ENCODE measurements at places on chromosomes 6 and 20. TPM values are rescaled to one million over a fixed set of nuclear protein-coding genes. Genes with fewer than 3 reads are reported as not detected.
A peak's percentile ranks its signal among the peaks of the same experiment; 100 is the strongest.

DNA sequence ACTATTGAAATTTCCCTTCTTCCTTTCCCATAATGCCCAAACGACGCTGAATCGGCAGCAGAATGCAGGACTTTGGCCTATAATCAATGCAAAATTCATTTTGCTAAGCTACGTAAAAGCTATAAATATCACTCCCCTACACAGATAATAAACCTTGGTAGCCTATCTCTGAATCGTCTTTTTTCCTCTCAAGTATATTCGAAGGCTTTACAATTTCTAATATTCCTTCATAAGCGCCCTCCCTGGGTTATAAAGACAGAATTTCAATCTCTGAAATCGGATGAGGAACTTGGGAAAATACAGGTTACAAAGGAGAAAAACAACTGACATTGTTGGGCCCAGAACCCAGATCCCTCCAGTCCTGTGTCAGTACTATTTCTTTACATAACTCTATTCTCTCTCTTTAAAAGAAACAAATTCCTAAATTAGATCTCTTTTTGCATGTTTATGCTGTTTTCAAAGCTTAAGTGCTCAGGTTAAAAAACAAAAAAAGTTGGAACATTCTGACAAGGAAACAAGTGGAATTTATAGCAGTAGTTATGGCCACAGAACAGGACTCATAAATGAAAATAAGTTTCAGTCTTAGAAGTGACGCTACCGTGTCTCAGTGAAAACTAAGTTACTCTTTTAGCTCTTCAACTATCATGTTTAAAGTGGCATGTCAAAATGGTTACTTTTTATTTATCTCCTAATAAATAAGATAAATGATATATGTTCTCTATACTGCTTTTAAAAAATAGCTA, 84.5 kb downstream of the SESN1 start:
- DNase-seq, result peak; percentile 53

DNA sequence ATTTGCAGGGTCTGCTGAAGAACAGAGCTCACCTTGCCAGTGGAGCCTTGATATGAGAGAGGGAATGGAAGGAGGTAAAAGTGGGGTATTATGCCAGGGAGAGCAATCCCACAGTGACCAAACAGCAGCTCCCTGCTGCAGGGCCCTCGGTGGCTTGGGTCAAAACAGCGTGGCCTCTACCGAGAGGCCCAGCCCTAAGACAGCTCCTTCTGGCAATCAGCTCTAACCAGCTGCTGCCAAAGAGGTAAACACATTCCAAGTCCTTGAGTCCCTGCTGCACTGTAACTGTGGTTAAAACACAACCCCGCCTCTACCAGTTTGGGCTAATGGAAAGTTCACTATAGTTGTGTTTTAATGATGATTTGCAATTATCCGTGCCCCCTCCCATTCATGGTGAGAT, 1.4 kb upstream of the DAAM2 start:
- DNase-seq, result no peak

- DNase-seq, result no peak
These were observed 77.5 kb upstream of the RIMS1 start for GRCh38 chr6:71808865-71809264.

GRCh38 chr6:43331891-43332290, 23.3 kb upstream of the CRIP3 start:
- no peak for DNase-seq

DNA sequence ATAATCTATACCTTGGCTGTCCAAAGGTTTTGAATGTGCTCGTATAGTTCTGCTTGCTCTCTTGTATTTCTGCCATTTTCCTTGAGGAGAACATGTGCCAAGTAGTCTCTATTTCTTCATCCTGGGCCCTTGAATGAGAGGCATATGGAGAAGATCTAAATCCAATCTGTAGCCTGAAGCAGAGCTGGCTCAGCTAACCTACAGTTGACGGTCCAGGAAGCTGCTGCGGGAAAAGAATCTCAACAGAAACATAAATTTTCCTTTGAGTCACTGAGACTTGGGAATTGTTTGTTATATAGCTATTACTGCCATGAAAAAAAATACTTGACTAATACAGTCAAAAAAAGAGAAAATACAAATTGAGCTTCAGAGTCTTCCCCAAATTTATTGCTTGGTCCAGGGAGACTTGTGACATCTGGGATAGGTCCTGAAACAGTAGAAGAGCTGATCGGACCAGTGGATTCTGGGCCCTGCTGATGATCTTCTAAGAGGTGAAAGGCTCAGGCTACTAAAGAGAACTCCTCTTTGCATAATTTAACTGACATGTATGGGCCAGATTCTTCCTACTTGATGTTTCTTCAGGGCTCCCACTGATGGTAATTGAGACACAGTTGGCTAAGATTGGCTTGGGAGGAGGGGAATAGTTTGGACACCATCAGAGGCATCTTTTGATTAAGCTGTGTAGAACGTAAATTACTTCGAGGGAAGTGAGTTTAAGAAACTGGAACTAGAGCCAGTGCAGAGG, 29.9 kb upstream of the PLCB4 start:
- no peak for DNase-seq

- DNase-seq, result peak; percentile 15
These were observed 335.7 kb downstream of the NRN1 start for GRCh38 chr6:5670811-5671561.

DNA sequence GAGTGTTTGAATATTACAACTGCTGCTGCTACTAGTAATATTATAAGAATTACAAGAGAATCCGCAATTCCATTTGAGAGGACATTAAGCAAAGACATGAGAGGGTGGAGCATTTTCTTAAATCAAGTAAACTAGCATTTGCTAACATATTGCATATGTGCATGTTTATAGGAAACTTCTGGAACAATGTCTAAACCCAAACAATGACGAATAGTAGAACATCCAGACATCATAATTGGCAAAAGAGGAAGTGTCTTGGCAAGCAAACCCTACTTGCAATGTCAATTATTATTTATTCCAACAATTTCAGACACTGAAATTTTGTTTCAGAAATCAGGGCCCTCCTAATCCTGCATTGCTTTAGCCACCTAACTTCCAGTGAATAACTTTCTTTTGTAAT, 1155.3 kb upstream of the GJE1 start:
- no peak for DNase-seq

DNA sequence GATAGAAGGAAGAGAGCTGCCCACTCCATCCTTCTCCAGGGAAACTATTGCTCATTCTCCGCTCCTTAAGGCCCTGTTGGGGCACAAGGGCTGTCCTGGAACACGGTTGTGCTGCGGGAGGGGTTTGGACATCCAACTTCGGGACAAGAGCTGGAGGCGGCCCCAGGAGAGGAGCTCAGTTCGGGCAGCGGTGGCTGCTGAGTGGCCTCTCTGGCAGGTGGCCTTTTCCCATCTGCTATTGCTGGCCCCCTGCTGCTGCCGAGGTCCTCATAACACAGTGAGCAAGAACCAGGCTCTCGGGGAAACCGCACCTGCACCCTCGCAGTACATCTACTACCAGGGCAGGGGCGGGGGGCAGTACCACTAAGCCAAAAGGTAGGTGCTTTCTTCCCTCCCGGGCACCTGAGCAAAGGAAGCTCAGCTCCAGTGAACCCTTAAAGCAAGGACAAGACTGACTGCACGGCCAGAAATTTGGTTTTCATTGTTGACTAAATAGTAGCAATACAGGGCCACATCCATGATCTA, 63.7 kb downstream of the PSMG4 start:
- DNase-seq, result no peak

DNA sequence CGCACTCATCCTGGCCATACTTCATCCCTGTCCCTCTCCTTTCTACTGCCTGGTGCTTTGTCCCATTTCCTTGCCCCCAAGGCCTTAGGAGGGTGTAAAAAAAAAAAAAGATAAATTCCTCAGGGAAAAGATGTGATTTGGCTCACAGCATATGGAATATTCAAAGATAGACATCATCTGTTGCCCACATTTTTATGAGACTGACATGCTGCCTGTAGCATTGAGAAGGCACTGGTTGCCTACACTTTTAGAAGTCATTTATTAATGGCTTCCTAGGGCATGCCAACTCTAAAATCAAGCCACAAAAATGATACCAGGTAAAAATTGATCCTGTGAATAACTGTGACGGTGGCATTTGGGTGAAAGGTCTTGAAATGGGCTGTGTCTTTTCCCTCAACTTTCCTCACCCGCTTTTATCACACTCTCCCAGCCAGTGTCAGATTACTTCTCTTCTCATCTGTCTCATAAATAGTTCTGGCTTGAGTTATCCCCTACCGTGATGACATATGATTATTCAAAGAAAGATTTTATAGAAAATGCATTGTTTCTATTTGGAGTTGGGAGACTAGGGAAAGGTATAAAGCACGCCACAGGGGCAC, 139.4 kb downstream of the CARMIL1 start:
- no peak for DNase-seq

DNA sequence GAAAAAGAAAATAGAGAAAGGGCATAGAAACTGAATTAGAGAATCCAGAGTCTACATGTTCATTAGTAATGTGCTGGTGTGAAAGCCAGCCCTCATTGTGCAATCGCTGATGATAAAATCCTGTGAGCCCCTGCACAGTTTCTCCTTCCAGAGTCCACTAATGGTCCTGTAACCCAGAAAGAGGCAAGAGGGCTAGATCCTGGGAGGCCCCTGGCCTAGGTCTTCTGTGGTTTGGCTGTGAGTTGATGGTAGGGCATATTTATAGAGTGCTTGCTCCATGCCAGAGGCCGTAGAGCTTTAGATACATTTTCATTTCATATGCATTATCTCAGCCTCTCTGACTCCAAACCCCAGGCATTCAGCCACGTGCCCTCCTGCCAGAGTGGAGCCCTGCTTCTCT, 94.9 kb upstream of the MTHFD1L start:
- no peak for DNase-seq

GRCh38 chr20:45419188-45420091, 3.5 kb downstream of the PIGT start:
- DNase-seq, result peak; percentile 59

- no peak for DNase-seq
These were observed 21.3 kb upstream of the SYNDIG1 start for GRCh38 chr20:24448170-24448569.

- DNase-seq, result no peak
These were observed 33.1 kb upstream of the MPC1 start for GRCh38 chr6:166415833-166416347.

DNA sequence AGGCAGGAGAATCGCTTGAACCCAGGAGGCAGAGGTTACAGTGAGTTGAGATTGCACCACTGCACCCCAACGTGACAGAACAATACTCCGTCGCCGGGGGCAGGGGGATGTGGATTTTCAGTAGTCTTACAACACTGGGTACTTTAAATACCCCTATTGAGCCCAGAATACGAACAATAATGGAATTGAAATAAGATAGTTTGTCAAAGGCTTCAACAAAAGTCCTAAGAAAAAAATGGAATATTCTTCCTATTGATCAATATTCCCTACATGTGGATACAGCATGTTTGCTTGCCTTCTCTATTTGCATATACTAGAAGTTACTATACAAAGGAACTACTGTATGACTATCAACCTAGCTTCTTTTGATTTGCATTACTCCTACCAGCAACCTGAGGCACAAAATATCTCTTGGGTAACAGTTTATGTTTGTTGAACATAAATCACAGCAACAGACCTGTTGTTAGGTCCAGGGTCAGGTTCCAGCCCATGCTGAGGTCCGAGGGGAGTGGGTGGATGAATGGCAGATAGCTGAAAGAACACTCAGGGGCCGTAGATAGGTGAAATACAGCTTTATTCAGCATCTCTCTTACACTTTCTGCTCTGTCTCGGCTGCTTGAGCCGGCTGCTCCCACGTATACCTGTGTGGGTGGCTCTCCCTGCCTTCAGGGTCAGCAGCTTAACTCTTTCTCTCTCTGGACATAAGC, 23.8 kb downstream of the MAN1A1 start:
- no peak for DNase-seq

DNA sequence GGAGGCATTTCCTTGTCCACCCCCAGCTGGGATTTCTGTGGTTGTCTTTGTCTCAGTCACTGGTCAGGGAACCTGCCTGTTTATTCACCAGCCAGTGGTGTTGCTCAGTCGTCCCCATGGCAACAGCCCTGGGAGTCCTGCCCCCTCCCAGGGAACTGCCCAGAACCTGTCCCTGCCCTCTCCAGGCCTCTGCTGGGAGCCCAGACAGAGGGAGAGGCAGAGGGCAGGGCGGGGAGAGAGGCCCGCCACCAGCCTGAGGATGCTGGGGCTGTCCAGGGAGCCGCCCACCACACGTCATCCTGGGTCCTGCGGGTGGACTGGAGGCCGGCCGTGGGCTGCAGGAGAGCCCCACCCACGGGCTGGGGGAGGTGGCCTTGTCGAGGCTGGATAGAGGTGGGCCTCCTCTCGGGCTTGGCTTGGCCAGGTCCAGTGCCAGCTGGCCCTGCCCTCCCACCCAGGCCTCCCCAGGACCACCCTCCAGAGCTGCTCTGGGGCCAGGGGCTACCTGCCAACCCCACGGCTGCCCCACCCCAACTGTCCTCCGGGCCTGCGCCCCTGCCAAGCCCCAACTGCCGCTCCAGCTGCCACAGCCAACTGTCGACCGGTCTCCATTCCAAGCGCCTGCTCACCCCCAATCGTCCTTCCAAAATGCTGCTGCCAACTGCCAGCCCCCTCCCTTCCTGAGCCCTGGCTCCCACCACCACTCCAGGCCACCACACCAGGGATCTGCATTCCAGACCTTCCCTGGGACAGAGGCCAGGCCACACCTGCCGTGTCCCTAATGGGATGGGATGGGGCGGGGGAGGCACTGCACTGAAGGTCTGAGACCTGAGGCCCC, 4.2 kb upstream of the ZBTB46 start:
- peak; percentile 48 for DNase-seq

- peak; percentile 65 for DNase-seq
These were observed 744 bp downstream of the VSX1 start for GRCh38 chr20:25081065-25081729.

DNA sequence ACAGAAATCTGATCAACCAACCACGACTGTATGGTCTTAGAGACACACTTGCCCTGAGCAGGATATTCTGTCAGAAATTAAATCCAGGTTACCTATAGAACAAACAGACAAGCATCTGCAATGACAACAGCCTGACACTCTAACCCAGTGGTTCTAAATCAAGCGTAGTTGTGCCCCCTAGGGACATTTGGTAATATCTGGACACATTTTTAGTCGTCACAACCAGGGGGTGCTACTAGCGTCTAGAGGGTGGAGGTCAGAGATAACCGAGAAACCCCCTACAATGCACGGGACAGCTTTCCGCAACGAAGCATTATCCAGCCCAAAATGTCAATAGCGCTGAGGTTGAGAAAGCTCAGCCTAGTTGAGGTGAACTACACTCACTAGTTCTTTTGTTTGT, 32.3 kb downstream of the ID4 start:
- DNase-seq, result no peak

GRCh38 chr6:137240168-137240567, 21.0 kb upstream of the IFNGR1 start:
- no peak for DNase-seq

DNA sequence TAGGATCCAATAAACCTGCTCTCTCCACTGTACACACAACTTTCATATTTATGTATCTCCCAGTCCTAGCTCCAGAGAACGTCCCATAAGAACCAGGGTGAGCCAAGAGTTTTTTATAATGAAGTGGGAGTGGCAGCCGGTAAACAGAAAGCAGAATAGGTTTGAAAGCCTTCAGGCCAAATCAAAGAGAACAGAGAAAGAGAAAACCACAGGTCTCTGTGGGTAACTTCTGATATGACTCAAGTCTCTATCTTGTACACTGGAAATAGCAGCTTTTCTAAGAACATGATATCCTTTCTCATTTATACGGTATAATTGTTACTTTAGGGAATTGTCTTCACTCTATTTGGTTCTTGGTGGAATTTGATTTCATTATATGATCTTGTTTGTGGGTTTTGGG, 273.6 kb downstream of the PACRG start:
- no peak for DNase-seq

LPA gene
- polyA plus RNA-seq, result not detected

TSPO2 gene
- polyA plus RNA-seq, result 2.1 TPM

GSTA3 gene
- not detected for polyA plus RNA-seq

C20orf204 gene
- 1.8 TPM for polyA plus RNA-seq

DACT2 gene
- 7.7 TPM for polyA plus RNA-seq

CDH4 gene
- polyA plus RNA-seq, result 0.22 TPM

SALL4 gene
- polyA plus RNA-seq, result not detected

EFCAB8 gene
- polyA plus RNA-seq, result 0.22 TPM

All from small intestine (tissue), 16 donors.